ENCODE measurements at places on chromosomes 1 and 21.

GRCh38 chr1:157431751-157432150 is 120.6 kb downstream of the FCRL5 start:
- peak; percentile 62 for DNase-seq

- no peak for DNase-seq
Measured at GRCh38 chr21:28200726-28201125, 792.0 kb downstream of the LTN1 start.

- DNase-seq = peak; percentile 64
Measured at GRCh38 chr1:61851849-61852669, 109.8 kb downstream of the PATJ start.

DNA sequence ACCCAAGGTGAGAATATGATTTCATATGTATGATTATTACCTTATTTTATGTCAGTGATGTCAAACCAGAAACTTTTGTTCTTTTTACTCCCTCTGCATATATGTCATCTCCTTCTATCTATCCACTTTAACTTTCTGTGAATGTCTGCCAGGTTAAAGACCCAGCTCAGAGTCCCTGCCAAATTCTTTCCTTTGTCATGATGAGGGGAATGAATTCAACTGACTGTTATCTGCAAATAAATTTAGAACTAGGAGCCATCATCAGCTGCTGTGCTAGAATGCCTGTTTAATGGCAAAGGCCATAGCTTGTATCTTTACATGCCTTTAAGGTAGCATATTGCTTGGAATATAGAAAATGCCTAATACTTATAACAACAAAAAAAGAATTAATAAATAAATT is 815.6 kb upstream of the NEGR1 start:
- DNase-seq = no peak

DNA sequence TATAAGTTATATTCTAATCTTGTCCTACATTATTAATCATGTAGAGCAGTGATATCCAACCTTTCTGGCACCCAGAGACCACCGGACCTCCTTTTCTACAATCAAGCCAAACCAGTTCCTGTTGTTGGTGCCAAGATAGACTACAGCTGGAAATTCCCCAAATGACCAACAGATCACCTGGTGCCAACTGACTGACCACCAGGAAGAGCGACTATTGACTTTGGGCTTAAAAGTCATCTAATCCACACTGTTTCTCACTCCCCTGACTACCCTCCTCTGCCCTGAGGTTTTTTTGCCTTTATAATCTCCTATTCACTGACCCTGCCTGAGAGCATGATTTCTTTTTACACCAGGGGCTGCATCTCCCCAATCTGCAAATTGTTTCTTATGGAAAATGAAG is 425.2 kb downstream of the TTLL7 start:
- no peak for DNase-seq

GRCh38 chr21:45102391-45102932 is 28.1 kb downstream of the ADARB1 start:
- DNase-seq = peak; percentile 32

DNA sequence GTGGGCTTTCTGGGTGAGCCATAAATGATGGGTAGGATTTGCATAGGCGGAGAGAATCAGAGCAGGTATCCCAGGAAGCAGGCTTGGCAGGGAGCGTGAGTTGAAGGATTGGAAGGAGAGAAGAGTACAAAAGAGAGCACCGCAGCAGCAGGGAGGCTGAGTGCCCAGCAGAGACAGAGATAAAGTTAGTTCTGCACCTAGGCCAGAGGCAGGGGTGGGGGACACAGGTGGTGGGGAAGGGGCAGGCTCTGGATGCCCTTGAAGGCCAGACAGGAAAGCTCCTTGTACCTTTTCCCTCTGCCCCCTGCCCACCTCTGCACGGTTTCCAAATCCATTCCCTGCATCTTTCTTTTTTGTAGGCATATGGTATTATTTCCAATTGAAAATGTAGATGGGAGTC is 33.0 kb upstream of the TRABD2B start:
- no peak for DNase-seq

DNA sequence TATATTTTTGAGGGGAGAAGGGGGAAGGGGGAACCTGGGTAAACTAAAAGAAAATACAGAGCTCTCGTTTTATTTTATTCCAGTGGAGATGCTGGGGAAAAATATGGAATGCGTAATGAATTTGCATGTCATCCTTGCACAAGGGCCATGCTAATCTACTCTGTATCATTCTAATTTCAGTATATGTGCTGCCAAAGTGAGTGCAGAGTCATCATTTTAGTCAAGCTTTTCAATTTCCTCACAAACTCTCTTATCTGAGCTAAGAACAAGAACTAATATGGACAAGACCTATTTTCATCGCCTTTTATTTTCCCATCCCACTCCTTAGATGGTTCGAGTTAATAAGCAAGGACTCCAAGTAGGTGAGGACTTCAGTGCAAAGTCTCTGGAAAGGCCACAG is 13.2 kb downstream of the ADORA3 start:
- DNase-seq = no peak

- no peak for DNase-seq
Measured at GRCh38 chr1:232305050-232305449, 324.9 kb downstream of the SIPA1L2 start.

GRCh38 chr1:7549277-7550161 is 221.6 kb upstream of the VAMP3 start:
- peak; percentile 78 for DNase-seq

DNA sequence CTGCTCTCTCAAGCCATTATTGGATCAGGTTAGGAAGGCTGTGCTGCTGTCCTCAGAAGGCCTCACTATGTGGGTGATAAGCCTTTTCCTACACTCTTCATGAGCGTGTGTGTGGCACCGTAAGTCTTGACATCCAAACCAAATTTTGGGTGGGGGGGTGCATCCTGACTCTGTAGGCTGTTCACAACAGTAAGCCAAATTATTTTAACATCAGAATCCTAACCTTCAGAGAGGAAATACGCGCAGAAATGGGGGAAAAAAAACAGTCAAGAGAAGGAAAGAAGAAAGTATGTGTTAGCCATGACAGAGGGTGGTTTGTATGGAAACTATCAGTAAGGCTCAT is 21.0 kb downstream of the STPG1 start:
- no peak for DNase-seq

GRCh38 chr1:34683616-34684015 is 71.2 kb upstream of the GJB5 start:
- DNase-seq = no peak

DNA sequence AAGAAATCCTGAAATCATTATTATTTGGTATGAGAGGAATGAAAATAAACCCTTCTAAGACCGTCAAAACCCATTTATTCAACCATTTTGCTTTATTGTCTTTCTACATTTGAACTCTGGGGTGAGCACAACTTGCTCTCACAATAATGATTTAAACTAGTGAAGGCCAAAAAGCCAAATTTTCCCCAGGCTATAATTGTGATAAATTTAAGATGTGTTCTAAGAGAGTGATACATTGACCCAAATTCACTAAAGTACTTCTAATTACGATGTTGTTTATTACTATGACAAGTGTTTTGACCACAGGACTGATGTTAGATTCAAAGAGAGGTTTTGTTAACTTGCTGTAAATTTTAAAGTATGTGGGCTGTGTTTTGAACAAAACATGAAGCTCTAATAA is 670.9 kb upstream of the NR5A2 start:
- DNase-seq = no peak

- DNase-seq = no peak
Measured at GRCh38 chr21:16775076-16775475, 737.8 kb upstream of the CXADR start.
